ENCODE measurements at places on chromosomes 4 and X.
A peak's percentile ranks its signal among the peaks of the same experiment; 100 is the strongest.

DNA sequence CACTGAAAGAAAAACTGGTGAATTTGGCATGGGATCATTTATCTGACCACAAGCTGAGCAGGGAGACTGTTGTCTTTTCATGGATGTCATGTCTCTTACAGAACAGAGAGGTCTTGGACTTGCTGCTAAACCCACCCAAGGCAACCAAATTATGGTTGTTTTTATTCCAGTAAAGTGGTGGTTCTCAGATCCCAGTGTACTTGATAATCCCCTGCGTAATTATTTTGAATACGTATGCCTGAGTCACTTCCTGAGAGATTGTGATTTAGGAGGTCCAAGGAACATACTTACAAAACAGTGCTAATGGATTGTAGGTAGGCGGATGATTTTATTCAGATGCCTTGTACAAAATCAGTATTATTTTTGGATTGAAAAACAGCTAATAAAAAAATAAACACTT lies 585.6 kb downstream of the IL1RAPL1 start:
- DNase-seq = no peak

- peak; percentile 72 for DNase-seq
Measured at GRCh38 chrX:38327007-38327774, at the start of gene RPGR. RPGR (minus strand) TSS chrX:38327509; CDS start chrX:38327367, 142 bp downstream.

DNA sequence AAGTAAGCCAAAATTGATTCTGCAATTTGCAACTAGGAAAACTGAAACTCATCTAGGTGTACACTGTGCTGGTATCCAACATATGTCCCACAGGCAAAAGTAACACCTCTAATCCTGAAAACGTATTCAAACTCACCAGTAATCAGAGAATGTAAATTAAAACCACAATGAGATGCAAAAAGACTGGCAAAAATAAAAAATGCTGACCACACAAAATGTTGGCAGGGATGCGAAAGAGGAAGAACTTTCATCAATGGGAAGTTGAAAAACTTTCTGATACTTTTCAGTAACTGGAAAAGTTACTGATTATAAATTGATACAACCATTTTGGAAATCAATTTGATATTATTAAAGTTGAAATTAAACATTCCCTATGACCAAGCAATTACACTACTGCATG lies 20.1 kb upstream of the CORIN start:
- no peak for DNase-seq

DNA sequence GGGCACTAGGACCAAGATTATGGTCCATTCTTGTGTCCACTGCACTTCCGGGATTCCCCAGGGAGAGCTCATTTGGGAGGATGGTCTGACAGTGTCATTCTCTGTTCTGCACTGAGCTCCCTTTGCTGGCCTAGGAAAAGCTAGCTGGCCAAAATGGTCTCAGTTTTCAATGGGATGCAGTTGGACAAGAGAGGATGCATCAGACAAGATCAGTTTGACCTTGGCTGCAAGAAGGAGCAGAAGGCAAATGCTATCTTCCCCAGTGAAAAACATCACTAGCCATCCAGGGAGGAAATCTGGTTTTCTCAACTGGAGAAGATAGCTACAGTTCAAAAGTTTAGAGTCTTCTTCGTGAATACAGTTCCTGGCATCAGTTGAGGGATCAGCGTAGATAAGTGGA lies 221.1 kb downstream of the PTTG2 start:
- no peak for DNase-seq

DNA sequence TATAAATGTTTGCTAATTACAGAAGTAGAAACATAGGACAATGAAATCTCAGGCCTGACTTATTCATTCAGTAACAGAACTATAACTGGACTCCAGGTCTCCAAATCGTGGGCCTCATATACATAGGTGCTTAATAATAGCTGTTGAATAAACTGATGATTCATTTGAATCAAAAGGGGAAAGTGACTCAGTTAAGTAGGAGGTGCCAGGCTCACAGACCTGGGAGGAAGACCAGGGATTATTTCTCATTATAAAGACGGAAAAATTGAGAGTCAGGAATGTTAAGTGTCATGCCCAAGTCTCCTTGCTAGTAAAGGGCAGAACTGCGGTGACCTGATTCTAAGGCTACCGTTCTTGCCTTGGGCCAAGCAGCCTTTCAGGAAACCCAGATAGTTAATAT lies 131.5 kb downstream of the HS3ST1 start:
- DNase-seq = no peak

DNA sequence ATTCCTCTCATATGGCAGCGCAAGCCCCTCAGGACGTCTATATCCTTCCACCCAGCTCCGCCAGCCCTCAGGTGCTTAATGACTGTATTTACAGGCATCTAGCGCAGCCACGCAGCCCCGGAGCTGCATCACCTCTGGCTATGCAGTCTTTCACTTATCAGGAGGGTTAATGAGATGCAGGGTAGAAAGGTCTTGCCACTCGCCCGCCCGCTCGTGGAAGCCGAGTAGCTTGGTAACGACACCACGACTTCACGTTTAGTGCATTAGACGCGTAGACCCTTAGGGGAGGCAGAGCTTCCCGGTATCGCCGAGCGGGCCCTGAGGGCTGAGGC lies 1.5 kb upstream of the SLC16A2 start:
- DNase-seq = peak; percentile 17

DNA sequence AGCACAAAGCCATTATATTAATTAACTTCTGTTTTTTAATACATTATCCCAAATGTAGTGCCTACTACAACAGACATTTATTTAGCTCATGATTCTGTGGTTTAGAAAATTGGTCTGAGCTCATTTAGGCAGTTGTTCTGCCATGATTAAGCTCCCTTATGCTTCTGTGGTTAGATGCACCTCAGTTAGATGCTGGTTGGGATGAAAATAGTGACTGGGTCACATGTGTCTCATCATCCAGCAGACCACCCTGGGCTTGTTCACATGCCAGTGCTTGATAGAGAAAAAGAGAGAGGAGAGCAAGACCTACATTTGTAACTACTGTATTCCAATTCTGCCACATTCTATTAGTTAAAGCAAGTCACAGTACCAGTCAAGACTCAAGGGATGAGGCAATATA lies 376.4 kb upstream of the GNPDA2 start:
- no peak for DNase-seq
